ENCODE measurements at places on chromosomes 7 and 10.

DNA sequence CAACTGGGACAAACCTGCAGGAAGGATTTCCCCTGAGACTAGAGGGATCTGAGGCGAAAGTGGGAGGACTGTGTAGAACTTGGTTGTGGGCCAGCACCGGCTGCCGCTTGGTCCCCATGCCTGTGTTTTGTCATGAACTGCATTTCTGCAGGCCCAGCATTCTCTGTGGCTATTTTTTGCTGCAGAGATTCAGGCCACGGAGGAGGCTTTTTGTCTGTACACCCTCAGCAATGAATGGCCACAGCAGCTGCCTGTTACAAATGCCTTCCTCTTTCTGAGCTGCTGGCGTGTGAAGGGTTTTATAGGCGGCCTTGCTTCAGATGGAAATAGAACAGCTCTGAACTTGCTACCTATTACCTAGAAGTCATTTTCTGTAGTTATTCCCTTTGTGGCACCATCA, 164.4 kb downstream of the SH2D4B start:
- no peak for DNase-seq

GRCh38 chr7:65285906-65286864, 87.5 kb upstream of the ZNF92 start:
- DNase-seq, result no peak

- no peak for DNase-seq
Measured at GRCh38 chr7:19116121-19117090, 1.0 kb downstream of the TWIST1 start.

GRCh38 chr10:112896722-112897121, 53.3 kb upstream of the TCF7L2 start:
- DNase-seq, result no peak

DNA sequence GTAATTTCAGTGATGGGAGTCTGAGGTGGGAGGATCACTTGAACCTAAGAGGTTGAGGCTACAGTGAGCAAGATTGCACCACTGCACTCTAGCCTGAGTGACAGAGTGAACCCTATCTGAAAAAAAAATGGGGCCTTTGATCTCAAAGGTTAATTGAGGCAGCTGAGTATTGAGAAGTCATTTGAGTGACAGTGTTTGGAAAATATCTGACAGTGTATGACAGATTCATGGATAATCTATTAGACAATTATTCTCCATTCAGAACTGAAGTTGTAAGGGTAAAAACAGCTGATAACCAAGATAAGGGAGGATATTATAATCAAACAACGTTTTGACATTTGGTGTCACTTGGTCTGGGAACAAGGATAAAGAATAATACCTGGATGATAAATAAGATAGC, 50.9 kb upstream of the CD36 start:
- DNase-seq, result no peak

DNA sequence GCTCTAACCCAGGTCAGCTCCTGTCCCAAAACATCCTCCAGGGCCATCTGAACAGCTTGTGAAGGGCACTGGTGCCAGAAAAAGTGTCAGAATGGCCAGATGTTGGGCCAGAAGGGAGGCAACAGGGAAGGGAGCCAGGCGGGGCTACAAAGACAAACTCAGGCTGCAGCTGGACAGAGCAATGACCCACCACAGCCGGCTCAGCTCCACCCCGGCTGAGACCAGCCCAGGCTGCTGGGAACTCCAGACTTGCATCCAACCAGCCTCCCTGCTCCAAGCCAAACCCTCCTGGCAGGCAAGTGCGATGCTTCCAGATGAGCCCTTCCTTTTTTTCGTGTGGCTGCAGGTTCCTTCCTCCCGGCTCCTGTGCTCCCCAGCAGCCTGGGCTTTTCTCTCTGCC, 466.9 kb downstream of the PTPRN2 start:
- DNase-seq, result no peak

GRCh38 chr7:29397398-29397797, 166.2 kb upstream of the PRR15 start:
- no peak for DNase-seq

All from suppressor macrophage treated with lipopolysaccharide for 4 hours (primary cell).